Naive thymus-derived CD8-positive, alpha-beta T cell (primary cell): ENCODE measurements at places on chromosomes 6 and 20. TPM values are rescaled to one million over a fixed set of nuclear protein-coding genes. Genes with fewer than 3 reads are reported as not detected.

DNA sequence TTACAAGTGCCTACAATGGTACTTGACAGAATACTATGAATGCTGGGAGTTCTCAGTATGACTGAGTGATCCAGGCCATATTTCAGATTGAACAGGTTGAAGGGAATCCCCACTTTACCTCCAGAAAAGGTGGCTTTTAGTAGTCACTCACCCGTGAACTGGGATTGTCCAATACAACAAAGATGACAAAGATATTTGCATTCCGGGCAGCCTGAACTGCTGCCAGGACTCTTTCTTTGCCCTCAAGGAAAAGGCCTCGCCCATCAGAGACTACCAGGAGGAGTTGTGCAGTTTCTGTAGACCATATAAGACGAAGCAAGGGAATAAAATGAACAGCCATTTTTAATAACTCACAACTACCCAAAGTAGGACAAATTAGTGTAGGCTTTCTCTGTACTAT lies 6.3 kb upstream of the LYRM2 start:
- no peak for DNase-seq

GRCh38 chr6:112362027-112362795 lies 15.1 kb downstream of the RFPL4B start:
- no peak for DNase-seq

- DNase-seq = no peak
Measured at GRCh38 chr6:127204281-127204680, 62.4 kb upstream of the RNF146 start.

Gene HFE
- polyA plus RNA-seq = 3.8 TPM

DNA sequence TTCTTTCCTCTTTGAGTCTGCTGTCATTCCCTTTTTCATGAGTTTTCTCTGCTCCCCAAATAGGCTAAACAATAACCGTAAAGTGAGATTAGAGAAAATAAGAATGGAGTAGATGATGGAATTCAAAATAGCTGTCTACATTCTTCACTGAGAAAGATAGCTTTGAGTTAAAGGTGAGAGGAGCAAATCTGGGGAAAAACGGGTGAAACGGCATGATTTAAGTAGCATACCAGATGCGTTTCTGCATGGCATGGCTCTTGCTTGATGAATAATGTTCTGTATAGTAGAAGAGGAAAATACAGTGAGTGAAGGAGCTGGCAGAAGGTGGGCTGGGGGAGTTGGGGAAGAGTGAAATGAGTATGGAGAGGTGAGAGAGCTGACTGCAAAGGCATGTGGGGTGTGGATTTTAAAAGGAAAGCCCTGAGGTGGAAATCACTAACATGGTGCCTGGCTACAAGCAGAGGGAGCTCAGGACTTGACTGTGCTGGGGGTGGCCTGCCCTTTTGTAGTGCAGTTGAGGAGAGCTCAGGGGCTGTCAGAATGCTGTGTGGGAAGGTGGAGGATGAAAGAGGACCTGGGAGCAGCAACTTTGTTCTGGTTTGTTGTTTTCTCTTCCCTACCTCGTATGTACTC lies 8.8 kb downstream of the BICRAL start:
- DNase-seq = no peak

DNA sequence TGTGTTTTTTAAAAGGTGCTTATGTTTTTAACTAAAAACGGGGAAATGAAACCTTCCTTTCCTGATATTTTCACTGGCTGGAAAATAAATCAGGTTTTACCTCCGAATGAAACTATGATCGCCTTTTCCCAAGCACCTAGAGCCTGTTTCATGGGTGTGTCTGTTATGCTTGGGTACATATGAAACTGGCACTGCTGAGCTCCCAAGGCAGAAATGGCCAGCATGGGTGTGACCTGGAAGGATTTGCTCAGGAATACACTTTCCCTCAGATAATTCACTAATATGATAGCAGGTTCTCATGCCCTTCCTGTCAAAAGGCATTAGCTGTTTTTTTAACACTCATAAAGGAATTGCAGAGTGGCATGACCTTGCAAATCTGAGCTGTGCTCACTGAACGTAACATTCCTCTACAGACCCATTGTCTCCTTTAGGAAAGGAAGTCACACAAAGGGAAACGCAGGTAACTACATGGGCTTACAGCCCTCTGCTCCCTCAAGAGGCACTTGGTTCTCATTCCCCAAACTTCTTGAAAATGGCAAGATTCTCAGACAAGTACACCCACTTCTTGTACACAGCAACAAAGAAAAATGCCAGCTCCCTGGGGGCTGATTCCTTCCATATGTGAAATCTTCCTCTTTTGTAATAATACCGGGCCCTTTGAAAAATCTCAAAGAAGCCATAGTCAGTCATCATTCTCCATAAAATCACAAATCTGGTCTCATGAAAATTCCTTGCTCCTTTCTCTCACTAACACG lies 72.7 kb downstream of the METTL24 start:
- DNase-seq = no peak

- no peak for DNase-seq
Measured at GRCh38 chr6:168377484-168377855, 57.9 kb upstream of the DACT2 start.

DNA sequence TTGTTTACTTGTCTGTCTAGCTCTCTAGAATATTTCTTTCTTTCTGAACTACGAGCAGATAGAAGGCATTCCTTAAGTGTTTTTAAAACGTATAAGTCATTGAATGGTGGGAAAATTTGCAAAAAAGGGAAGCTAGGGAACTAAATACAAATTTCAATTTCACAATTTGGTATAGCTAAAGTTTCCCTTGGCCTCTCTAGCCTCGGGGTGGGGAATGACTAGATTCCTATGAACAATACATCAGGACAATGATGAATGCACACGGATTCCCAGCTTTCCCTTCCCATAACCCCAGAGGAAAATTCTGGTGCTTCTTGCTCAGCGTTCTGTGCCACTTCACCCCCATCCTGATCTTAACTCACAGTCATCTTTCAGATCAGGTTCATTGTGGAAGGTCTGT lies 113.3 kb upstream of the ASF1A start:
- DNase-seq = no peak

DNA sequence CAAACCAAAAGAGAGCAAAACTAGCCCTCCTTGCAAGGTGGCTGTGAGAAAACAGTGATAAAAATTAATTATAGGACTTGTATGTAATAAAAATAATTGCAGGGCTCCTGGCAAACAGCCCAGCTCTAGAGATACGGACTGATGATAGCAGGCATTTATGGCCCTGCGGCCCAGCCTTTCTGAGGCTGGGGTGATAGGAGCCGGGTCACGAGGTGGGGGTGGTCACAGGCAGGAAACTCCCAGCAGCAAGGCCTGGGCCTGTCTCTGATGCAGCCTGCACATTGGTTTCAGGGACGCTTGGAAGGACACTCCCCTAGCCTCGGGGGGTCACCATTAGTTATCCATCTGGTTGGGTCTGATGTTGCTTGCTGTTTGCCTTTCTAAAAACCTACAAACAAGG lies 18.7 kb upstream of the TTPAL start:
- no peak for DNase-seq
